Cardiac muscle cell (in vitro differentiated cells and primary cell): ENCODE measurements at places on chromosomes 2 and 18.
A peak's percentile ranks its signal among the peaks of the same experiment; 100 is the strongest.

GRCh38 chr2:193373120-193373519, 1178.4 kb upstream of the TMEFF2 start:
- no peak for DNase-seq

GRCh38 chr2:180099308-180099707, 92.2 kb upstream of the CWC22 start:
- DNase-seq = no peak

DNA sequence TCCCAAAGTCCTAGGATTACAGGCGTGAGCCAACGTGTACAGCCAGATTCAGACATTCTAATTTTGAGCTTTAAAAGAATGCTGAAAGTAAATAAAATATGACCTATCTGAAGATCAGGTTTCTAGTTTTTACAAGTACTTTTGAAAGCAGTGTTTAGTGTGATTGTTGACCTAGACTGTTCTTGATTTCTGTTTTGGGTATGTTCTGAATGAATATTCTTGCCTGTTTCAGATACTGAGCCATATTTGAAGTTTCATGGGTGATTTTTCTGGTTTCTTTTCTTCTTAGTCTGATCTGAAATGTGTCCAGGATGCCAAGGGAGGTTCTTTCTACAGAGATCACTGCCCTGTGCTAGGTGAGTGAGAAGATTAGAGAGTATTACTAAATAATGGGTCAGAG, 37.2 kb downstream of the MIB1 start:
- DNase-seq = no peak

GRCh38 chr2:22829791-22830190, 555.2 kb upstream of the KLHL29 start:
- DNase-seq = no peak

- DNase-seq = no peak
These were observed 181.8 kb upstream of the PARD3B start for GRCh38 chr2:204363513-204363912.

- DNase-seq = no peak
These were observed 151.4 kb downstream of the TMEFF2 start for GRCh38 chr2:192043216-192043870.

GRCh38 chr2:197883354-197884032, 79.1 kb downstream of the PLCL1 start:
- DNase-seq = no peak

DNA sequence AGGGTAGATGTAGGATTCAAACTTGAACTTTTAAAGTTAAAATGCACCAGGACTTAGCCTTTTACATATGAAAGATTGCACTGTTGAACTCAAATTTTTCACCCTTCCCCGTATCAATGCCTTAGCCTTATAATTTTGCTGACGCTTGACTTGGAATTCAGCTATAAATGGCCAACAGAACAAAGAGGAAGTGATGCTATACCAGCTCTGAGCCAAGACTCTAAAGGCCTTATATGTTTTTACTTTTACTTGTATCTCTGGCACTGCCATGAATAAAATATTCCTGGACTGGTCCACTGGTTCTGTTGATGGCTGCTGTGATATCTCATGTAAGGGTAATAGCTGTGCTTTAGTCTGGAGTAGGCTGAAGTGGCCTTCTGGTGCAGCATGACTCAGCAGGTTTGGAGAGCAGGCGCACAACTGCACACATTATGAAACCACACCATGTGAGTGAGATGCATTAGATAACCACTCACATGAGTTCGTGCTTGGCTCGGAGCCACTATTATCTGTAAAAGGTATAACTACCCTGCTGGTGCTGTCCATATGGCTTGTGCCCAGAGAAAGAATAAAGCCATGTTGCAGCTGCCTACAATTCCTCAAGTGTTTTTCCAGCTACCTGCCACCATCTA, 8.4 kb upstream of the IER3IP1 start:
- peak; percentile 58 for DNase-seq

GRCh38 chr2:186125625-186126024, 360.4 kb upstream of the ZC3H15 start:
- no peak for DNase-seq

- no peak for DNase-seq
These were observed 120.9 kb upstream of the ITGB6 start for GRCh38 chr2:160321006-160321405.

DNA sequence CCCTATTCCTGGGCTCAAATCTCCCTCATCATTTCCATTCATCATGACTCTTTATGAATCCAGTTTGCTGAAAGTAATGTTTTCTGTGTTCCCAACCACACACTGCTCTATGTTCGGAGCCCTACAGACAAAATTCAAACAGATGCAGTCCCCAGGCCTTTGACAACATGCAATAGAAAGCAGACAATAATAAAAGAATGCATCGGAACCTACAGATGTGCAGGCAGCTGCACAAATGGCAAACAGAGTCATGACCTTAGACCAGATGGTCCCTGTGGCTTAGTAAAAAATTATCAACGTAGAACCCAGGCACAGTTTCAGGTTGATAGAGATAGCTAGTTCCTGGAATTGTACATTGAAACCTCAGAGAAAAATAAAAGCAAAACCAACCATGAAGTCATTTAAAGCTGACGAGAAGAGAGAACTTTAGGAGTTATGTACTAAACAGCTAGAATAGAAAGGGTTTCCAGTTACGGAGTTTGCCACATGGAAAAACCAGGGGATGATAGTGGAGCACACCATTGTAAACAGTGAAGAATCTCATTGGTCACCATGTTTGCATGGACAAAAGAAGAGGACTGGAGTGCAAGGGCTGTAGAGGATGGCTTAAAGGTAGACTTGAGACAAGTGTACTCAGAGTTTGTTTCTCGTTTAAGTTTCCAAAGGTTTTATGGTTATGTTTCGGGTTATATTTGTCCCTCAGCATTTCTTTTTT, 23.2 kb upstream of the ACVR1 start:
- DNase-seq = no peak

DNA sequence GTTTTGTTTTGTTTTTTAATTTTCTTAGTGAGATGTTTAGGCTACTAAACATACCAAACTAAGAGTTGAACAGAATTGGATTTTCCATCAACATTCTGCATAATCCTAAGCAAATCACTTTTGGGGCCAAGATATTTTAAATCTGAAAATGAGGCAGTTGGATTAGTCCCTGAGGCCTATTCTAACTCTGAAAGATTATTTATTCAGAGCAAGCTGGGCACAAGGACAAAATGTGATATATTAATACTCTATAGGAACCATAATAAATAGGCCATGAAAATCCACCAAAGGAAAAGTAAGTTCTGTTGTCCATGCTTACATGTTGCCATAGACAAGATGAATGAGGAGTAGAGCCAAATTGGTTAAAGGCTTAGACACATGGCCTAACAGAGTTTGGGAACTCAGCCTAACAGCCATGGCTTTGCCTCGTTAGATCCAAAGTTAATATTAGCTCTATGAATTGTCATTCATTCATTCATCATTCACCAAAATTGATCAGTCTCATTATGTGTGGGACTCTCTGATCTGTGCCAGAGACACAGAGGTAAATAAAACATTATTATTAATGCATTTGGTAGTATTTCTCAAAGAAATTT, 183.5 kb downstream of the SCG2 start:
- no peak for DNase-seq

DNA sequence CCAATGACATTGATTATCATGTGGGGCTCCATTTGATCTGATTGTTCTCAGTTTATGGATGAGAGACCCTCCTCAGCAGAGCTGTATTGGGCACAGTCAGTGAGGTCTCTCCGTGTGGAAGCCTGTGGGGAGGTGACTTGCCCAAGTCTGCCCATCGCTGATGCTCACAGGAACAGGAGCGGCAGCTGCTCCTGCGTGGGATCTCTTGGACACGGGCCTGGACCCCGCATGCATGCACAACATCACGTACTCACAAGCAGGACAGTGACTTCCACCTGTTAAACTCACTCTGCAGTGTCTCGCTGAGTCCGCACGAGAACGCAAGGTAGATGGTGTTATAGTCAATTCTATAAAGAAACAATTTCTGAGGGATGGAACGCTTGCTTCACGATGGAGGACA, 55.0 kb downstream of the KCNF1 start:
- DNase-seq = no peak

DNA sequence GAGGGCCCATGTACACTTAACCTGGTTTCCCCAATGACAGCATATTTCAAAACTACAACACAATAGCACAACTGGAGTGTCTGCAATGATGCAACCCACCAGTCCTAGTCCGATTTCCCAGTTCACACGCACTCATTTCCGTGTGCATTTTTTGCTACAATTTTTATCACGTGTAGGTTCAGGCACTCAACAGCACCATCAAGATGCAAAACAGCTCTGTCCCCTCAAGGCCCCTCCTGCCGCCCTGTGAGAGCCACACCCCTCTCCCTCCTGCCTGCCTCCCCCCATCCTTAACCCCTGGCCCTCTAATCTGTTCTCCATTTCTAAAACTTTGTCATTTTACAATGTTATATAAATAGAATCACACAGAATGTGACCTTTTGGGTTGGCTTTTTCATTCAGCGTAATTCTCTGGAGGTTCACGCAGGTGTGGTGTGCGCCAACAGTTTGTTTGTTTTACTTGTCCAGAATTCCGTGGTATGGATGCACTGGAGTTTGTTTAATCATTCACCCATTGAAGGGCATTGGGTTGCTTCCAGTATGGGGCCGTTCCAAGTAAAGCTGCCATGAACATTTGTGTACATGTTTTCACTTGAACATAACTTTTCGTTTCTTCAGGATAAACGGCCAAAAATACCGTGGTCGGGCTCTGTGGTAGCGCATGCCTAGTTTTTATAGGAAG, 8.4 kb downstream of the KCNIP3 start:
- no peak for DNase-seq

GRCh38 chr2:10265329-10266132, 37.2 kb upstream of the HPCAL1 start:
- DNase-seq = no peak

DNA sequence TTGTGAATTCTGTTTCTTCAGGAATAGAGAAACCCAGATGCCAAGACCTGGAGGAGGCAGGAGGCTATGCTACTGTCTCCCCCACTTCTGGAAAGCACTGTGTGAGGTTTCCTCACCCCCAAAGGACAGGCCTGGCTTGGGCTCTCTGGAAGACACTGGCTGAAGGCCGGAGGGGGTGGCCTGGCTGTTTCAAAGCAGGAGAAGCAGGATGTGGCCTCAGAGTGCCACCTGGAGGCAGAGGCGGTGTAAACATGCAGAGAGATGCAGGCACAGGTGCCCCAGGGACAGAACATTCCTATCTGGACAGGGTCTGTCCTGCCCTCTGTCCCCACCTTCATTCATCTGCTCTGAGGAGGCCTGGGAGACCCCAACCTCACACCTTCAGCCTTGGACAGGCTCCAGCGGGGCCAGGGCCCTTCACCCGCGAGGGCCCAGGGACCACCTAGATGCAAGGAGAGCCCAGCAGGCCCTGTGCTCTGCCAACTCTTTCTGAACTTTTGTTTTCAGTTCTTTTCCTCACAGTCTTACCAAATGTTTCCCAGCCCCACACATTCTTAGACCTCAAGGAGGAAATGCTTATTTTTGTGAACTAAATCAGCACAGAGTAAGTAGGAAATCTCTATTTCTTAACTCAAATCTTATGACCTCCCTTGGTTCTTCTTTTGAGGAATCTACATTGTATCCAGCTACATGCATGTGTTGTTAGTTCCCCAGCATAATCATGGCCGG, 79.2 kb downstream of the LONRF2 start:
- peak; percentile 67 for DNase-seq

DNA sequence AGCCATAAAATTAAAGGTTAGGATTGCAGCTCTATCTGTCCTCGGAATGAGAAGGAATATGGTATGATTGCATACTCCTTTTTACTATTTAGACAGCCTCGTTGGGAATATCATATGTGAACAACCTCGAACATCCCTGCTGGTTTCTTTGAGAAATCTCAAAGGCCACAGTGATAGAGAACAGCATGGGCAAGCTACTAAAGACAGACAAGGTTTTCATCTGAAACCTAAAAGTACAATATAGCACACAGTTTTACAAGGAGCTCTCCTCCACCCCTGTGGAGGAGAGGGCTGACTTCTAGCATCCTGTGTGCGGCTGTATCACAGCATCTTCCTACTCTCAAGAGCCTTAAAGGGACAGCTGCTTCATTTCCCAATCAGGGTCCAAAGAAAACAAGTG, 104.3 kb downstream of the VWC2L start:
- no peak for DNase-seq

DNA sequence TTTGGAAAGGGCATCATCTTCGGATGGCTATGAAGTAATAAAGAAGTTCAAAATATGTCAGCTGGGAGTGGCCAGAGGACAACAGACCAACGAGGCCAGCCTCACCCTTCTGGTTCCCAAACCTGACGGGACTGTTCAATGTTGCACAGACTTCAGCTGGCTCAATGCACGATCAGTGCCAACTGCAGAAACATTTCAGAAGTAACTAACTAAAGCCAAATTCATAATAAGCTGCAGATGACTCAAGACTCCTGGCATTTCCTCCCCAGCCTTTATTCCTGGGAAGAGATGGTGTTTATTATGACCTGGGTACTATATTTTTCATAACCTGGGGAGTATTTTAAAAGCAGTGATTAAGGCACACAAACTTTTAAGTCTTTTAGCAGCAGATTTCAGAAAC, 3.8 kb upstream of the ATP6V1C2 start:
- peak; percentile 65 for DNase-seq

- no peak for DNase-seq
These were observed 236.3 kb upstream of the VWC2L start for GRCh38 chr2:214174563-214174962.

DNA sequence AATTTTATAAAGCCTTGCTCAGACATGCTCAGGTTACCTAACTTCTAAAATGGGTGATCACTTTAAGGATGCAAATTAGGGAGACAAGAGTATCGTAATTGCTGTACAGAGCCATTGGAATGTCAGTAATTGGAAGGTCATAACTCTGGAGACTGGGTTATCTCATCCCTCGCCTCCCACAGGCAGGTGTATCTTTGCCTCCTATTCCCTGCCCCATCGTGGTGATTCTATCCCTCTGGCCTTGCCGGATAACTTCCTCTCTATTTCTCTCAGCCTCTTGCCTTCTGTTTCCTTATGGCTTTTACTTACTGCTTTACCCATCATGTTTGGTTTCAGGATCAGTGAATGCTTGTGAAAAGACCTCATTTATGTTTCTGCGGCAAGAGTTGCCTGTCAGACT, 2.5 kb downstream of the PDK1 start:
- DNase-seq = no peak

DNA sequence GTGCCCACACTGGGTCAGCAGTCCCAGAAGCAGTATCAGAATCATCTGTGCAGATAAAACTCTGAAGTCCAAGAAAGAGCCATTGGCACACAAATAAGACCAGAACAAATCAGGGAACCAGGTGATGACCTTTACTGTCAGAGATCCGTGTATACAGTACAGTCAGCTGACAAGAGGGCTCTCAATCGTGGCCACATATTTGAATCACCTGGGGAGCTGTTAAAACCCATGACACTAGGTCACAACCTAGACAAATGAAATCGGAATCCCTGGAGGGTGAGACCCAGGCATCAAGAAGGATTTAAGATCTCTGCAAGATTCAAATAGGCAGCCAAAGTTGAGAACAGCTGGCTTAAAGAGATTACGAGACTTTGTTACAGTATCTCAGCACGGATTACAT, 807.1 kb downstream of the RNF144A start:
- DNase-seq = no peak

- no peak for DNase-seq
These were observed 36.7 kb upstream of the FOXI3 start for GRCh38 chr2:88489181-88489580.
